Ecto neural progenitor cell (in vitro differentiated cells): ENCODE measurements at places on chromosomes 12 and 14.

DNA sequence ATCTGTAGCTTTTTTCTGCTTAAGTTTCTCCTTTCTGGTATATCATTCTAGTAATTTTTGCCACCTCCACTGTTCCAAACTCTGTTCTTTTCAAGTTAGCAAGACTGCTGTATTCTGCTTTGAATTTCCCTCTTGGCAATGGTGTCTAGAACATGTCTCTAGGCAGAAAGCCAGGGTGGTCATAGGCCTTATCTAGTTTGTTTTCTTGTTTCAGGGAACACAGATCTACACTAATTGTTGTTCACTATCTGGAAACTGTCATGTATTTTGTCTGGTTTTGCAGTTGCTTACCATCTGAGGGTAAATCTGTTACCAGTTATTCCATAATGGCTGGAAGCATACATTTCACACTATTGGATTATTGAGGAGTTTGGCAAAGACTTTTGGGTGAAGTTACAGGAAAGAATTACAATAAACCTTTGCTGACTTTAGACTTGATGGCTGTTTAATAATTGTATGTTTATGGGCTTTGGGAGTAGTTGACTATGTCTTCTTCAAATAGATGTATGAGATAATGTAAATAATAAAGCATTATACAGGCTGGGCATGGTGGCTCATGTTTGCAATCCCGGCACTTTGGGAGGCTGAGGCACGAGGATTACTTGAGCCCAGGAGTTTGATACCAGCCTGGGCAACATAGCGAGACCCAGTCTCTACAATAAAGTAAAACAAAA lies 41.4 kb downstream of the FUT8 start:
- DNase-seq, result no peak

GRCh38 chr12:843609-844008 lies 91.2 kb downstream of the WNK1 start:
- no peak for DNase-seq

DNA sequence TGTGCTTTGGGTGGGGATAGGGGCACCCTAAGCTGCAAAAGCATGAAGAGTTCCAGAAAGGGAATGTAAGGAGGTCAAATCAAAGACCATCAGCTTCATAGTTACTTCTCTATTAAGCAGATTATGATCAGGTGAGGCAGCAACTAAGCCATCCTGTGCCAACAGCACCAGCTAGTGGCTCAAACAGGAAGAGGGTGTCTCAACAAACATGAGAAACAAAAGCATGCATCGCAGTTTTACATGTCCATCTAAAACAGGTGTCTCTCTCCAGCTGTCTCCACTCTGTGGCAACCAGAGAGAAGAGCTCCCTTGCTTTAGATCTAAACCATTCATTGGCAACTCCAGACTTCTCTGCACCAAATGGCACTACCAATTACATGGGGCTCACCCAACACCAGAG lies 52.9 kb downstream of the ACTN1 start:
- DNase-seq, result no peak

DNA sequence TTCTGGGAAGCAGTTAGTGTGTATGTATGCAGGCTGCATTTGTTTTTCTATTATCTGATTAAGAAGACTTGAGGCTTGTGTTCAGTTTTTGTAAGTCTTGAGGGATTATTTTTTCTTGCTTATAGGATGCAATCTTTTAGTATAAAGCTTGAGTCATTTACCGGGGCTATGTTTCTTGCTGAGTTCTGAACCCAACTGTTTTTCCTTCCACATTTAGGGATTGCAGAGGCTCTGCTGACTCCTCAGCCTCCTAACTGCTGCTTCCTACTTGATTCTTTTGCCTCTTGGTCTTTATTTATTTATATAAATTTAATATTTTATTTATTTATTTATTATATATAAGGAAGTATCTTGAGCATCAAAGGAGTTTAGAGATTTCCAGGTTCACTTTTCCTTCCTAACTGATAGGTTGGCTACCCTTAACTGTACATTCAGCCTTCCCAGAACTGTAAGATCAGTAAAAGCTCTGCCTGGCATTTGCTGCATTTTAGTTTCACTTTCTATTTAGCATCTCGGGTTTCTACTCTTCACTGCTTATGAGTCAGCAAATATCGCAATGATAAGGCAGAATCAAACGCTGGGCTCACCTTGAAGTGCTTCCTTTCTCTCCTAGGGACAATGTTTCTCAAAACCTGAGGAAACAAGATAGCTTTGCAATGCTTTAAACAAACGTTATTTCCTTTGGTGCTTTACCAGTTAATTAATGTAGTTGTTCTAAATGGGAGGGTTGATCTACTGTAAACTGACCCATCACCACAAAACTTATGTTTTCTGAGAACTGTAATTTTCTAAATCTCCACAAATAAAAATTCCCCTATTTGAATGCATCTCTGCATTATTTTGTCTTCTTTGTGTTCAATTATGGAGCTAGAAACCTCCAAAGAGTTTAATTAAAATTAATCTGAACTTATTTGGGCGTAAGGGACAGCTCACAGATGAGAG lies 1183.7 kb upstream of the TMEM132C start:
- DNase-seq, result no peak

- DNase-seq, result no peak
Measured at GRCh38 chr14:87785897-87786296, 207.1 kb downstream of the GALC start.

DNA sequence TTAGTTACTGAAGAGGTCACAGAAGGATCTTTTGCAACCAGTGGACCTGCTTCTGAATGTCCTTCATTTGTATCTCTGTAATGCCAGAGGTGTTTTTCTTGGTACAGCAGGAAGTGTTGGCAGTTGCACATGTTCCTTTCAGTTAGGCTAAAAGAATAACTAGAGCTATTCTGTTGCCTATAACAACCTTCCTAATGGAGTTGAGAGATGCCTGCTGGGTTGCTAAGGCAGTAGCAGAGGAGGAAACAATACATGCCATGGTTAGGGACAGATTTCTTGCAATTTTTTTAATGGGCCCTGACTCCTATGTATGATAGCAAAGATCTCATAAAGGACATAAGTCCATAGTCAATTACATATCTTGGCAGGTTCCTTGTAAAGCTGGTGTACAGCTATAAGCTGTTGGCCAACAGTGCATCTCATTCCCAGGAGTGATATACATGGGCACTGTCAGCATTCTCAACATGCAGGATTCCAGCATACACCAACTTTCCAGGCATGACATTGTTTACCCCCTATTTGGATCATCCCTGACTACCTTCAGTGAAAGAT lies 556.6 kb downstream of the CCER1 start:
- no peak for DNase-seq

- DNase-seq, result no peak
Measured at GRCh38 chr12:12803186-12803585, 10.0 kb upstream of the DDX47 start.

GRCh38 chr12:115336506-115336905 lies 652.5 kb upstream of the TBX3 start:
- no peak for DNase-seq

- DNase-seq, result no peak
Measured at GRCh38 chr12:91988086-91988923, 157.3 kb downstream of the BTG1 start.

DNA sequence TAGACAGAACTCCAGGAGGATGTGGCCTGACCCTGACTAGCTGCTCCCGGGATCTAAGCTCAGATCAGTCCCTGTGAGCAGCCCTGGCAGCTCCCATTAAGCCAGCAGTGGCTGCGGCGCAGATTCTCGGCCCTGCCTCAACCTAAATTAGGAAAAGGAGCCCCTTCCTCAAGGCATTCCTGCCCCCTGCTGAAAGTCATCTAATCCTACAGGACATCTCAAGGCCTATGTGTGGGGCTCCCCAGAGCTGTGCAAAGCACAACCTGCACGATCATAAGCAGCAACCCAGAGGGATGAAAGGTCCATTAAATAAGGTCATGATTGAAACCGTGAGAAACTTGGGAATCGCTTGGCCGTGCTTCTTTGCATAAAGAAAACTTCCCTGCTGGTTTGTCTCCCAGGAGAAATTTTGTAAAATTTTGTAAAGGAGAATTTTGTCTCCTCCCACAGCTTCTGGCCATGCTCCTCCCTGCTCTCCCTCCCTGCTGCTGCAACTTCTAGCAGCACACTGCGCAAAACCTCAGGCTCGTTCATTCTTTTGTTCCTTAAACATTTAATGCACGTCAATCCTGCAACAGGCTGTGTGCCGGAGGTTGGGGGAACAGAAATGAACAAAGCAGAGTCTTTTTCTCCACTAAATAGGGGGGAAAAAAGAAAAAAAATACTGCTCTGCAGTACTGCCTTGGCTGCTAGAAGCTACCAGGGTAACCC lies 96.6 kb upstream of the SLC35F4 start:
- peak; percentile 83 for DNase-seq

DNA sequence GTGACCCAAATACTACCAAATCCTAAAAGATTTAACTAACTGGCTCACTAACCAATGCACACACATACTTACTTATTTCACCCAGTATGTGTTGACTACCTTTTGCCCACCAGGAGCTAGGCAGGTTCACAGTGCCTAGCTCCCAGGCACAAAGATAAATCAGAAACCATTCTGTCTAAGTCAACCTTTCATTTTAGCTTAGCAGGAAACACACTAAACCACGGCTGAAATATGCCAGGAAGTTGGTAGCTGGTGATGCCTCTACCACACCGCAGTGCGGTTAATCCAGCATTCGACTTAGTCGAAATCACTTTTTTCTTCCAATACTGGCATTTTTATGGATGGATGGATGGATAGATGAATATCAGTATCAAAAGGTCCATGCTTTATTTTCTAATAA lies 597.7 kb downstream of the DIO2 start:
- no peak for DNase-seq

GRCh38 chr14:49508124-49508523 lies 78.1 kb downstream of the RPS29 start:
- no peak for DNase-seq

DNA sequence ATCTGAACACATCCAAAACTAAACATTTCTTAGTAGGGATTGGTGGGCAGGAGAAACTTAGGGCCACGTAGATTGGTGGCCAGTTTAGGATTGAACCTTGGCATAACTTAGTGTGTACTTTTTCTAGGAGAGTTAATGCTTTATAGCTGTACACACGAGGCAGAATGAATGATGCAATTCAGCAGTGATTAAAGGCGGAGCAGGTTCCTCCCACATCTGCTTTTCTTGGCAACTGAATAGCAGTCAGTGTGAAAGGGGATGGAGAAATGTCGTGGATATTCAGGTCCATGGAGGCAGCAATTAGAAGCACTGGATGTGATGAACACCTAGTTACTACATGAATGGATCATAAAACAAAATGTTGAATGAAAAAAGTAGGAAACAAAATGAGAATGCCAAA lies 493.8 kb downstream of the FUT8 start:
- no peak for DNase-seq

- no peak for DNase-seq
Measured at GRCh38 chr14:102124419-102124818, 15.3 kb upstream of the WDR20 start.

GRCh38 chr12:1642513-1642912 lies 13.5 kb downstream of the WNT5B start:
- DNase-seq, result no peak

- DNase-seq, result peak; percentile 54
Measured at GRCh38 chr14:80055667-80056496, 155.4 kb downstream of the DIO2 start.

GRCh38 chr14:66629499-66629898 lies 121.6 kb downstream of the GPHN start:
- no peak for DNase-seq

DNA sequence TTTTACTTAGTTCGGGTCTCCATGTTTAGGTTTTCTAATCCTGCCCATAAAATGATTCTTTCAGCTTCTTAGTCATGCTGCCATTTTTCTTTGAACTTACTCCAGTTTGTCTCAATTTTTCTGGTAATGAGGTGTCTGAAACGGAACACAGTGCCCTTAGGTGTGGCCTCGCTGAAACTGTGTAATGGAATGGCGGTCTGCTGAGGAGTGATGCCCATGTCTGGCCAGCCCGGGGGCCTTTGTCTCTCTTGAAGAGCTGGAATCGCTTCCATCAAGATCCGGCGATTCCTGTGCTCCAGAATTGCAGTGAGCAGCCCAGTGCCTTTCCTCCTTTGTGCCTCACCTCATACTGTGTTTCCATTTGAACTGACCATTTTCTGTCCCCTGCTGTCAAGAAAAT lies 112.5 kb downstream of the FBXL14 start:
- no peak for DNase-seq

- DNase-seq, result no peak
Measured at GRCh38 chr12:49251357-49251756, 13.5 kb upstream of the TUBA1C start.

- DNase-seq, result no peak
Measured at GRCh38 chr14:70282666-70283065, 76.8 kb downstream of the COX16 start.

GRCh38 chr14:68501614-68502052 lies 291.2 kb downstream of the ZFP36L1 start:
- DNase-seq, result no peak

- no peak for DNase-seq
Measured at GRCh38 chr12:116400636-116401372, 123.3 kb upstream of the MED13L start.

DNA sequence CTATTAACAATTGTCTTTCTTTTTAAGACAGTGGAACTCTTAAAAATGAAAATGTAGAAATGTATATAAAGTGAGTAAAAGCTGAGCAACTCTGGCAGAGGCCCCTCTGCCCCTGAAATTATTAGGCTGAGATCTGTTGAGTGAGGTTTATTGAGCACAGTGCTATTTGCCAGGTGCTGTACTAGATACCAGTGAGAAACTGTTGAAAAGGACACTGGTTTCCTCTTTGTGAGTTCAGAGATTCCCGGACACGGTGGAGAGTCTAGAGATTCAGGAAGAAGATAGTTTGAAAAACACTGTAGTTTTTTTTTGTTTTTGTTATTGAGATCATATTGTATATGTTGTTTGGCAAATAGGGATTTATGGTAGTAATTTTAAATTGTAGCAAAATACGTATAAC lies 11.2 kb downstream of the ACVR1B start:
- no peak for DNase-seq

DNA sequence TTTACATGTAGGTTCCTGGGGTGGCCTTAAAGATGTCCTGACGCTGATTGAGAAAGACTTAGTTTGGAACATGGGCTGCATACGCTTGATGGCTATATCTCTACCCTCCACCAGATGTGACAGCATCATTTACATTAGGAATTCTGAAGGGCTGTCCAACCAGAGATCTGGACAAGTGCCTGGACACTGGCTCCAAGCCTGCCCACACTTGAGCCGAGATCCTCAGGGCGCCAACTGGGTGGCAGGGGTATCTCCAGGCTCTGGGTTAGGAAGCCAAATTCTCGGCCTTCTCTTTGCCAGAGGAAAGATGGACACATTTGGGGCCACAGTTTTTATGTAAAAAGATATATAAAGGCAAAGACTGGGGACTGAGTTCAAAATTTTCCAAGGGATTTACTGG lies 246.3 kb downstream of the NTF3 start:
- DNase-seq, result no peak
